Stimulated activated CD4-positive, alpha-beta T cell treated with anti-CD3 and anti-CD28 coated beads, Interleukin-15, amount 100 ng/mL, for 1 hour (primary cell): ENCODE measurements at places on chromosomes 2 and 18.

GRCh38 chr2:180169474-180169873, 162.4 kb upstream of the CWC22 start:
- no peak for DNase-seq

- no peak for DNase-seq
Measured at GRCh38 chr2:88114889-88115288, 13.0 kb downstream of the FABP1 start.

GRCh38 chr2:14513903-14514302, 118.6 kb upstream of the LRATD1 start:
- no peak for DNase-seq

DNA sequence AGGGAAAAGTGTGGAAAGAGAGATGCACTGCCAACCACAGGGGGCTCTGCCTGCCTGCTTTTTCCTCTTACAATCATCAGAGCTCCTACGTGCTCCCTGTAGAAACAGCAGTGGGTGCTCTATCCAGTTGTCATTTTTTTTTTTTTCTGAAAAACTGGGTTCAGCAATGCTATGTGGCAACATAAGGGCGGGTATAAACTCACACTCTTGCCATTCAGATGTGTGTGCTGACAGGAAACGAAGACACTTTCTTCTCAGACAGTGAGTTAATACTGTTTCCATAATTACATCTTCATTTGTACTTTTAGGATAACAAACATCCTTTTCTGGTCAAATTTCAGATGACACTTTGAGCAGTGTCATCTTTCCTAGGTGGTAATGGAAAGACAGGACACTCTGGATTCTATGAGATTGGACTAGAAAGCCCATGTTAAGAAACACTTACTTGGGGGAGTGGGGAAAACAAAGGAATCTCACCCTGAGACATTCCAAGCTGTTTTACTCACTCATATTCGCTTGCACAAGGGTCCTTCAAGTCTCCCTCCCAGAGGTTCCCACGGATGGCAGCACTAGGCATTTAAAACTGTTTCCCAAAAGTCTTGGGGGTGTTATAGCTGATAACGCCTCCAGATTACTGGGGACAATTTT, 41.3 kb downstream of the CCDC93 start:
- DNase-seq = no peak

- no peak for DNase-seq
Measured at GRCh38 chr2:222653280-222653679, 2.6 kb downstream of the FARSB start.

DNA sequence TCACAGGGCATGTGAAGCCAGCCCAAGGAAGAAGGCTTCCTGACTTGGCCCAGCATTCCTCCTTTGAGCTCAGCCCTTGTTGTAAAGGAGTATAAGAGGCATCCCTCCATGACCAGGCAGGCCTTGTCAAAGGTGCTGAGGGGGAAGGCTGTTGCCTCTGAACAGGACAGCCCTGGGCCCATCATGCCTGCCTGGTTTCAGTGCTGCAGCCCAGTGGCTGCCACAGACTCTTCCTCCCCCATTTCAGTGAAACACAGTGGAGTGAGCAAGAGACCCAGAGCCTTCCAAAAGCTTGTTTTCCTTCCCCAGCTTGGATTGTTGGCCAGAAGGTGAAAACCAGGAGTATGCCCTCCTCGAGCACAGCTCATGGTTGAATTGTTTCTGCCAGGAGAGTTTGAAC, 19.9 kb upstream of the RPL37A start:
- no peak for DNase-seq

DNA sequence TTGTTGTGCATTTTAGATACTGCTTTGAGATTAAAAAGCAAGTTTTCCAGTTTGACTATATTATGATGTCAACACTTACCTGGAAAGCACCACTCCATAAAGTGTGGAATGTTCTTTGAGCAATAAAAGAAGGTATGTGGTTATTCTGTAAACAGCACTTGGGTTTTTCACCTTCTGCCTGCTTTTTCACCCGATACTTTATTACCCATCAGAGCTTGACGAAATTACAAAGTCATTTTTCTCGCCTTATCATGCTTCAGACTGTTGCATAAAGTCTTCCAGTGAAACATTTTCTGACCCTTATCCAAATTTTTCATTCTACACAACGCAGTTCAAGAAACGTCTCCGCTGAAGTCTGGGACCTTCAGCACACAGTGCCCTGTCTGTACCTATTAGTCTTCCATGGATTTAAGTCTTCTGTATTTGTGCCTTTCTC, 25.2 kb downstream of the CAB39 start:
- DNase-seq = no peak

DNA sequence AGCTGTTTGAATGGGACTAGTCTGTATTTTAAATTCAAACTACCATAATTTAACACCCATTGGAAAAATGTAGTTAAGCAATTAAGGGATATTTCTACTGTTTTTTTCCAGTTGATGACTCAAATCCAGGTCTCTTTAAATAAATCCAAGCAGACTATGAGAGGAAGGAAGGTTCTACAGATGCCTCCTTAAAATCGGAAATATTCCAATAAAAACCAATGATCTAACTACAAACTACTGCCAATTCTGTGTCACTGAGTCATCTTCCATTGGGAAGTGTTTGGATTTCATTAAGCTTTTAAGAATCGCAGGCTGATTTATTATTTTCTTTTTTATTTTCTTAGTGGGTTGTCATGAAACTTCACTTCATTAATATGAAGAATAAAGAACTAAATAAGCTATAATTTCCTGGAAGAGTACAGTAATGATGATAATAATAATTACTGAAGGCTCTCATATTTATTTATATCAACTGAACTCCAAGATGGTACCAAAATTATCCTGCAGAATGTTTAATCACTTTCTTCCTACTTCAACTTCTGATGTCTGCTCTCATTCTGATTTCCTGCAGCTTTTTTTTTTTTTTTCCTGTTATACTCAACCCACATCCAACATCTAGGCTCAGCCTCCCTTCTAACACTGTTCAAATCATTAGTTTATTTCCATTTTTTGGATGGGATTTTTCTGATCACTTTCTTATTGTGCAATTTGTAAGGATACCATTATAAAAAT, 166.3 kb upstream of the FN1 start:
- DNase-seq = no peak

- DNase-seq = no peak
Measured at GRCh38 chr2:238496756-238497609, 70.3 kb downstream of the ASB1 start.

DNA sequence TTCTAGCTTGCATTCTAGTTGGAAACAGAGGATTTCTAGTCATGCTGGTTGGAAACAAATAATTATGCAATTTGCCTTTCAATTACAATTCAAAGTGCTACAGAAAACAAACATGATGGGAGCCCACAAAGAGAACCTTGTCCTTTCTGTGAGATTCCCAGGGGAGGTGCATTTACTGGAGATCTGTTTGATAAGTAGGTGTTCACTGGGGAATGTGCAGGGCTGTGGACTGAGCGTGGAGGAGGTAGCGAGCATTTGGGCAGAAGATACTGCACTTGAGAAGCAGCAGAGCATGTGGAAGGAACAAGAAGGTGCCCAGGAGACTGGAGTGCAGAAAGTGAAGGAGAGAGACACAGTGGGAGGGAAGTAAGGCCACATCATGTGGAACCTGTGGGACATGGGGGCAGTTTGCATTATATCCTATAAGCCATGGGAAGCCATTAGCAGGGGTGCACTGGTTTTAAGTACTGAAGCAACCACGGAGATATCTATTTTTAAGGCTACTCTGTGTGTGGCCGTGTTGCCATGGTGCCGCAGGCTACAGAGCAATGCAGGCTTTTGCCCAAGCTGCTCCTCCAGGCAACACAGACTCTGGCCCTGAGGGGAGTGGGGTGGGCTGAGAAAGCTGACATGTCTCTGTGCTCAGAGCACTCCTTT, 154.0 kb downstream of the ANTXR1 start:
- no peak for DNase-seq

DNA sequence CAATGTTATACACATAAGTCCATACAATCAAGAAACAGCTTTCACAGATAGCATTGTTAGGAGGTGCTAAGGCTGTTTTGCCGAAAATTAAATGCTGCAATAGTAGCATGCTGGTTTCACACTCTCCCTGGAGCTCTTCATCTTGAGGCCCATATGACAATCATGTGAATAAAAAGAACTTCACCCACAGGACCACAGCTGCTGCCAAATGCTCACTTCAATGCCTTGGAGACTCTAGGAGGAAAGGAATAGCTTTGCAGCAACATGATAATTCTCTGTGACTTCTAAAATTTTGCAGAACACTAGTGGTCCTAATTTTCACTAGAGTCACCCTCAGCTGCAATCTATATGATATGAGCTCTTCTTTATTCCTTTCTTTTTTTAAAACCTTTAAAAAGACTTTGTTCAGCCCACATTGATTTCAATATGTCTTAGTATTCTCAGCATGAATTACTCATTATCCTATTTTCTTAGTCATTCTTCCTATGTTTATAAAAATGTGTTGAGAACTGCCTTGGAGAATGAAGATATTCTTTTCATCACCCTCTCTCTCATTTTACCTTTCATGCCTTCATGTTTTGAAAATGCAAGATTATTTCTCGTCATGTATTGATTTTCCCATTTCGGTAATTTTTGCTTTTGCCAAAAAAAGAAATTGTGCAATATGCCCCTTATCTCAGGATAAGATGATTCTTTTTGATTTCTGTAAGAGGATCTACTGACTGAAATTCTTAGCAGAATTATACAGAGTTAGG, 108.2 kb downstream of the PDE1A start:
- no peak for DNase-seq

- DNase-seq = no peak
Measured at GRCh38 chr2:218024871-218025270, 22.1 kb upstream of the TNS1 start.

- DNase-seq = no peak
Measured at GRCh38 chr2:200593905-200594304, 8.1 kb downstream of the AOX1 start.

- no peak for DNase-seq
Measured at GRCh38 chr18:24802456-24802855, 342.0 kb downstream of the HRH4 start.

DNA sequence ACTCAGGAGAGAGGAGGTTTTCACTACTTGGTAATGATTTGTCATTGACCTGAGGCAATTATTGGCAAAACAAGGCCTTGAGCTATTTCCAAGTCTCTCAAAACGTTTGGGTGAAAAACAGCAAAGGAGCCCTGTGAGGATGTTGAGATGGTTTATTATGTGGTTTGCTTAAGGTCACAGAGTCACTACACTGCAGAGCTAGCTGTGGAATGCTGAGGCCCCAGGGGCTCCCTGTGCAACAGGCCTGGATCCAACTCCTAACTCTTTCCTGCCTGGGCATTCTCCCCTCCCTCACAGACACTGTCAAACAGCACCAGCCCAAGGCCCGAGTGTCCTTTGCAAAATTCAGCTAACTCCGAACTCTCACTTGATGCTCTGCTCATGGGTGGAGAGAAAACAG, 754.6 kb upstream of the SOX11 start:
- DNase-seq = no peak

- DNase-seq = no peak
Measured at GRCh38 chr2:31087491-31087890, 50.7 kb downstream of the GALNT14 start.

GRCh38 chr18:62105376-62105775, 81.5 kb downstream of the PIGN start:
- DNase-seq = no peak

DNA sequence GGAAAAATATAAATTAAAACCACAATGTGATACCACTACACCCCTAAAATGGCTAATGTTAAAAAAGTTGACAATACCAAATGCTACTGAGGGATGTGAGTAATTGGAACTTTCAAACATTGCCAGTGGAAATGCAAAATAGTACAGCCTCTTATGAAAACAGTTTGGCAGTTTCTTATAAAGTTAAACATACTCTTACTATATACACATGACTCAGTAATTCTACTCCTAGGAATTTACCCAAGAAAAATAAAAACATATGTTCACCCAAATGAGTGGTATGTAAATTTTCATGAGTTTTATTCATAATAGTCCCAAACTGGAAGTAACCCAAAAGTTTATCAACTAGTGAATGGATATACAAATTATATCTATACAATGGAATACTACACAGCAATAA, 228.0 kb downstream of the CYP26B1 start:
- no peak for DNase-seq

DNA sequence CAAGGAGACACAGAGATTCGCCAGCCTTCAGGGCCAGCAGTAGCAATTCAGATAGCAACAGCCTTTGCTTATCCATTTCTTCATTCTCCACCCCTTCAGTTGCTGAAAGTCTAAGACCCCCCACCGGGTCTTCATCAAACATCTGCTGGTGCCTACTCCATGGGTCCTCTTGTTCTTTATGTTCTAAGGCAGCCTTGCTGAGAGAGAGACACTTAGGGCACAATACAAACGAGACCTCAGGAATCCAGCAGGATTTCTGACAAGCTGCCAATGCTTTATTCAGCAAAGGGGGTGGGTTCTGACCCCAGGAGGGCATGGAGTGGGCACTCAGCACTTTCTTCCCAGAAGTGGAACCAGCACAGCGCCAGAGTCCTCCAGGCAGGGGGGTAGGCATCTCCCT, 36.2 kb upstream of the CNGA3 start:
- DNase-seq = no peak

DNA sequence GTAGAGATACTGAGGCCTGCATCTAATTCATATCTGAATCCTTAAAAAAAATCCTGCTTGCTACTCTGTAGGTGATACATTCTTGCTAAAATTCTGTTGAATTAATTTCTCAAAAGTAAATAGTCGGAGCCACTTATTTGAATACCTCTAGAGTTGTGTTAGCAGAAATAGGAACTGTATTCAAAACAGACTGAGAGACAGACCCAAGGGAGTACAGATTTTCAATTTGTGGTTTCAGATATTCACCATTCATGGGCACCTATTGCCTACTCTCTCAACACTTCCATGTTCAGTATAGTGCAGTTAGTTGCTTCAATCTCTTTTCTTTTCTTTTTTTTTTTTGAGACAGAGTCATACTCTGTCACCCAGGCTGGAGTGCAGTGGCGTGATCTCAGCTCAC, 46.6 kb upstream of the CTLA4 start:
- DNase-seq = no peak

DNA sequence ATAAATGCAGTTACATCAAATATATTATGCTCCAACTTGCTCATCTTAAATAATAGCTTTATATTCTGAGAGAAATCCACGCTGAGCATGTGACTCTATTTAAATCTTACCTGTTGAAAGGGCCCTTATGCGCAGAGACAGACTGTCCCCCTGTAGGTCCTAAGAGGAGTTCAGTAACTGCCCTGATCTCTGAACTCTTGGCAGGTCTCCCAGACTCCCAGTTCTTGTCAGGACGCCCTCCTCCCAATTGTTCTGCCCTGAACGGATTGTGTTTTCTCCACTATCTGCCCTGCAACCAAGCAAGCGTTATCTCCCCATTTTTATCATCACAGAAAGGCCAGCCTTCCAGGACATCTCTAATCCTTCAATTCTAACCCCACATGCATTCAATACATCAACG, 954.6 kb downstream of the TSN start:
- no peak for DNase-seq
